ENCODE measurements at places on chromosomes 3 and 15. TPM values are rescaled to one million over a fixed set of nuclear protein-coding genes. Genes with fewer than 3 reads are reported as not detected.

GRCh38 chr15:26868029-26868685 is 1.3 kb downstream of the GABRA5 start:
- H3K27ac ChIP-seq: no peak overlapping the region
- H3K36me3 ChIP-seq: no peaks in the 10 kb centered on the region
- H3K4me3 ChIP-seq: no peak overlapping the region
- no peaks in the 10 kb centered on the region for H3K4me1 ChIP-seq

- peak; percentile 5 for DNase-seq
- no peaks in the 10 kb centered on the region for H3K36me3 ChIP-seq
- no peaks in the 10 kb centered on the region for H3K4me1 ChIP-seq
- H3K27me3 ChIP-seq: no peaks in the 10 kb centered on the region
Measured at GRCh38 chr15:45331972-45332371, 46.4 kb downstream of the GATM start.

Gene POTEB2
- not detected for total RNA-seq

DNA sequence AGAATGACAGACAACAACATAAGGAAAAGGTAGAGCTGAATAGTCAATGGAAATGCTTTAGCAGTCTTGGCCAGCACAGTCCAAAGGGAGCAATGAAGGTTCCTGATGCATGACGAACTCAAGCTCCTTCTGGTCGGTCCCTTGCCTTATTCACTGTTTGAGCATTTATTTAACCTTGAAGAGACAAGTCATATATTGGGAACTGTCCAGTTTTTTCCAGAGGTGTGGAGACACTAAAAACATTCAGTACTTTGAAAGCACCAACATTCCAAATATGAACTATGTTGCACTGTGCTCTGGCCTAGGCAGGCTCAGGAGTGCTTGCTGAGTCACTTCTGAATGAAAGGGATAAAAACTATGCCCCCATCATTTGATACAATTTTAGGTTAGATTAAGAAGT is 384.8 kb downstream of the MECOM start:
- no peaks in the 10 kb centered on the region for H3K36me3 ChIP-seq
- DNase-seq: peak; percentile 53

- H3K27ac ChIP-seq: no peak overlapping the region
- peak; percentile 27 for DNase-seq
- peaks cover 3% of the 10 kb centered on the region for H3K36me3 ChIP-seq
- no peaks in the 10 kb centered on the region for H3K27me3 ChIP-seq
- H3K4me1 ChIP-seq: peaks cover 6% of the 10 kb centered on the region
Measured at GRCh38 chr15:56146756-56147155, 96.9 kb downstream of the RFX7 start.

GRCh38 chr15:35858707-35859106 is 312.7 kb upstream of the DPH6 start:
- no peak overlapping the region for H3K27ac ChIP-seq
- H3K4me1 ChIP-seq: no peaks in the 10 kb centered on the region
- peak; percentile 75 for DNase-seq
- no peaks in the 10 kb centered on the region for H3K27me3 ChIP-seq

Gene SMCO1
- not detected for total RNA-seq

DNA sequence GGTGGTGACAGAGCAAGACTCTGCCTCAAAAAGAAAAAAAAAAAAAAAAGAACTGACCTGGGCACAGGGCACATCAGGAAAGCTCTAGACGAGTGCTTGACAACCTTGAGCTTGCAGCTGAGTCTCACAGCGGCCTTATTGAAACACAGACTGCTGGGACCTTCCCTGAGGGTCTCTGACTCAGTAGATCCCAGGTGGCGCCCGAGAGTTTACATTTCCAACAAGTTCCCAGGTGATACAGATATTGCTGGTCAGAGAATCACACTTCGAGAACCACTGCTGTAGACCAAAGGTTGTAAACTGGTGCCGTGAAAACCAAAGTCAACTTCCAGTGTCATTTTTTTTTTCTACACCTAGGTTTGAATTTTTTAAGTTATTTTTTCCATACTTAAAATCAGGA is 573.2 kb upstream of the MDFIC2 start:
- no peaks in the 10 kb centered on the region for H3K36me3 ChIP-seq
- no peak overlapping the region for H3K27ac ChIP-seq
- H3K4me1 ChIP-seq: no peaks in the 10 kb centered on the region
- H3K27me3 ChIP-seq: no peaks in the 10 kb centered on the region
- H3K4me3 ChIP-seq: no peak overlapping the region

GRCh38 chr3:31966978-31967591 is 14.0 kb downstream of the OSBPL10 start:
- no peak for DNase-seq
- no peaks in the 10 kb centered on the region for H3K27me3 ChIP-seq
- no peak overlapping the region for H3K27ac ChIP-seq

Gene LDHAL6B
- total RNA-seq: not detected

- DNase-seq: no peak
- peaks cover 24% of the 10 kb centered on the region for H3K4me1 ChIP-seq
- H3K4me3 ChIP-seq: no peak overlapping the region
- H3K27ac ChIP-seq: no peak overlapping the region
- no peaks in the 10 kb centered on the region for H3K27me3 ChIP-seq
Measured at GRCh38 chr3:46939578-46940445, 36.7 kb downstream of the CCDC12 start.

DNA sequence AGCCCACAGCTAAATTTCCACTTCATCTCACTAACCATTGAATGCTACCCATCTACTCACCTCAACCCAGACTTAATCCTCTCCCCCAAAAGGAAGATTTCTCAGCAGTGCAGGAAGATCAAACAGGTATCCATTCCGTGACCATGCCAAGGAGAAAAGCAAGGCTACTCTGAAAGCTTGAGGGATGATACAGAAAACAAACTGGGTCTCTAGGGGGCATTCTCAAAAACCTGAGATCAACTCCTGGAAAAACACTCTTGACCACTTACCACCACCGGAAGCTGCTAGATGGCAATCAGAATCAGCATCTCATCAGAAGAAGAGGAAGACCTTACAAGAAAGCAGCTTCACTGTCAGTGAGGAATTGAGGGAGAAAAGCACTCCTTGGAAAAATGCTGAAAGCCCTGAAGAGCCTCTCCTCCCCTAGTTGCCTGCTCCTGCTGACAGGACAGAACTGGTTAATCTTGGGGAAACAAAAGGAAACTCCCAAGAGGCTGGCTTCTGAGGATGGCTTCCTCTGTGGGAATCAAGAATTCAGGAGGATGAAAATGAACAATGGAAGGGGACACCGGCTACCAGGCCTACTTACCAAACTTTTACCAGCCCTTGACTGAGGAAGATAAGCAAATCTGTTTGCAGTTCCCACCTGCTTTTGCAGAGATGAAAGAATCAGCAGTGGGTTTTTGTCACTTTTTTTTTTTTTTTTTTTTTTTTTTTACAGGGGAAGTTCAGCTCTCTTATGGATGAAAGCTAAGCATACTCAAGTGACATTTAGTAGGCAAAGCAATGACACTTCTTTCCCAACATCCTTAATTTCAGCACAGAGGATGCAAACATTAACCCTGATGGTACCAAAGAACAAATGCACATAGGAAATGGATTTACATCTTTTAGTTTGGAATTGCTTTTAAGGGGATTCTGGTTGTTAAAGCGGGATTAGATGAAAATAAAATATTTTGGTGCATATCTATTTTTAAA is at the start of gene ATP8B4:
Gene ATP8B4, minus strand, starts transcription at position 171 of the 978 bp plus-strand sequence. CDS start 12,267 bp downstream, outside the sequence.
- H3K27ac ChIP-seq: no peak within 1 kb of the TSS
- no peak for DNase-seq
- H3K36me3 ChIP-seq: no peaks in the 10 kb centered on the region
- H3K4me3 ChIP-seq: no peak within 1 kb of the TSS
- no peaks in the 10 kb centered on the region for H3K4me1 ChIP-seq

Gene C2CD4A
- total RNA-seq: not detected

Gene CHSY1
- total RNA-seq: 26.7 TPM

- no peaks in the 10 kb centered on the region for H3K36me3 ChIP-seq
- H3K27me3 ChIP-seq: no peaks in the 10 kb centered on the region
Measured at GRCh38 chr15:58574631-58575030, 142.8 kb downstream of the LIPC start.

Gene LOXL1
- total RNA-seq: 91.4 TPM

- H3K27me3 ChIP-seq: no peaks in the 10 kb centered on the region
- peaks cover 34% of the 10 kb centered on the region for H3K36me3 ChIP-seq
- peak; percentile 21 for DNase-seq
- peak overlapping the region; percentile 99 for H3K4me3 ChIP-seq
- H3K27ac ChIP-seq: peak overlapping the region; percentile 97
Measured at GRCh38 chr3:49723296-49723627, 489 bp downstream of the GMPPB start.

Gene ESYT3
- total RNA-seq: 0.51 TPM

GRCh38 chr3:29011441-29011840 is 269.4 kb upstream of the RBMS3 start:
- no peak for DNase-seq
- no peaks in the 10 kb centered on the region for H3K36me3 ChIP-seq
- H3K4me3 ChIP-seq: no peak overlapping the region
- no peaks in the 10 kb centered on the region for H3K4me1 ChIP-seq

Gene ZNF148
- 41.3 TPM for total RNA-seq

DNA sequence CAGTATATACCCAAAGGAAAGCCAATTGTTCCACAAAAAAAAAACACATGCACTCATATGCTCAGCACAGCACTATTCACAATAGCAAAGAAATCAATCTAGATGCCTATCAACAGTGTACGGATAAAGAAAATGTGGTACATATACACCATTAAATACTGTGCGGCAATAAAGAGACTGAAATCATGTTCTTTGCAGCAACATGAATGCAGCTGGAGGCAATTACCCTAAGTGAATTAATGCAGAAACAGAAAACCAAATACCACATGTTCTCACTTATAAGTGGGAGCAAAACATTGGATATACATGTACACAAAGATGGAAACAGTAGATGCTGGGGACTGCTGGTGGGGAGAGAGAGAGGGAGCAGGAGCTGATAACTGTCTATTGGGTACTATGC is 124.2 kb upstream of the AADACL2 start:
- H3K36me3 ChIP-seq: no peaks in the 10 kb centered on the region
- no peaks in the 10 kb centered on the region for H3K27me3 ChIP-seq
- no peak overlapping the region for H3K4me3 ChIP-seq
- H3K27ac ChIP-seq: no peak overlapping the region

DNA sequence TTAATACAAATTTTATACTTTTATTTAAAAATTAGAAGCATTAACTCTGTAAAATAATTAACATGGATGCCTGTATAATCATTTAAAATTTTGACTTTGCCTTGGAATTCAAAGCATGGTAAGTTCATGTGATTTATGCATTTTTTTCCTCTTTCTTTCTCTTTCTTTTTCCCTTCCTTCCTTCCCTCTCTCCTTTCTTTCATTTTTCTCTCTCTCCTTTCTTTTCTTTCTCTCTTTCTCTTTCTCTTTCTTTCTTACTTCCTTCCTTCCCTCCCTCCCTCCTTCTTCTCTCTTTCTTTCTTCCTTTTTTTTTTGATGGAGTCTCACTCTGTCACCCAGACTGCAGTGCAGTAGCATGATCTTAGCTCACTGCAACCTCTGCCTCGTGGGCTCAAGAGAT is 53.8 kb upstream of the P3H2 start:
- no peak for DNase-seq
- no peaks in the 10 kb centered on the region for H3K27me3 ChIP-seq
- H3K4me1 ChIP-seq: no peaks in the 10 kb centered on the region
- no peak overlapping the region for H3K27ac ChIP-seq
- no peaks in the 10 kb centered on the region for H3K36me3 ChIP-seq
- no peak overlapping the region for H3K4me3 ChIP-seq

DNA sequence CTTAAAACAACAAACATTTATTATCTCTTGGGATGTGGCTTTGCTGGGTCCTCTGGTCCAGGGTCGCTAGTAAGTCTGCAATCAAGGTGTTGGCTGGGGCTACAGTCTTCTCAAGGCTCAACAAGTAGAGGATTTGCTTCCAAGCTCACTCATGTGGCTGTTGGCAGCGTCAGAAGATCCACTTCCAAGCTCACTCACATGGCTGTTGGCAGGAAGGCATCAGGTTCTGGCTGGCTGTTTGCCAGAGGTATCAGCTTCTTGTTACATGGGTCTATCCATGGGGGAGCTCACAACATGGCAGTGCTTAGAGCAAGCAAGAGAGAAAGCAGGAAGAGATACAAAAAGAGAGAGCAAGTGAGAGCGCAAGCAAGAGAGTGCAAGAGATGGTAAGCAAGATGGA is 15.0 kb upstream of the BNC1 start:
- H3K4me1 ChIP-seq: no peaks in the 10 kb centered on the region
- no peak overlapping the region for H3K27ac ChIP-seq
- H3K27me3 ChIP-seq: no peaks in the 10 kb centered on the region
- DNase-seq: no peak

- peak; percentile 62 for DNase-seq
- no peak overlapping the region for H3K4me3 ChIP-seq
- H3K36me3 ChIP-seq: no peaks in the 10 kb centered on the region
- H3K27me3 ChIP-seq: no peaks in the 10 kb centered on the region
- H3K4me1 ChIP-seq: no peaks in the 10 kb centered on the region
Measured at GRCh38 chr15:85388566-85389305, 8.3 kb downstream of the AKAP13 start.

Gene ERICH6
- total RNA-seq: under 0.01 TPM

GRCh38 chr3:66297900-66298299 is 77.1 kb downstream of the SLC25A26 start:
- no peaks in the 10 kb centered on the region for H3K36me3 ChIP-seq
- no peak overlapping the region for H3K27ac ChIP-seq
- no peak overlapping the region for H3K4me3 ChIP-seq

- H3K4me3 ChIP-seq: no peak overlapping the region
- peaks cover 8% of the 10 kb centered on the region for H3K27me3 ChIP-seq
- DNase-seq: no peak
- no peak overlapping the region for H3K27ac ChIP-seq
- no peaks in the 10 kb centered on the region for H3K36me3 ChIP-seq
Measured at GRCh38 chr15:77528290-77528967, 104.3 kb downstream of the LINGO1 start.
